Non-pigmented ciliary epithelial cell (primary cell): ENCODE measurements at places on chromosomes 12 and 14.

- no peak for DNase-seq
These were observed 125.2 kb downstream of the BCL11B start for GRCh38 chr14:99146616-99147365.

- DNase-seq: no peak
These were observed 233.7 kb upstream of the PDE3A start for GRCh38 chr12:20134652-20135051.

GRCh38 chr12:80504389-80505163 is 60.5 kb downstream of the PTPRQ start:
- no peak for DNase-seq

- DNase-seq: no peak
These were observed 5.7 kb downstream of the TMEM121 start for GRCh38 chr14:105531894-105532623.

DNA sequence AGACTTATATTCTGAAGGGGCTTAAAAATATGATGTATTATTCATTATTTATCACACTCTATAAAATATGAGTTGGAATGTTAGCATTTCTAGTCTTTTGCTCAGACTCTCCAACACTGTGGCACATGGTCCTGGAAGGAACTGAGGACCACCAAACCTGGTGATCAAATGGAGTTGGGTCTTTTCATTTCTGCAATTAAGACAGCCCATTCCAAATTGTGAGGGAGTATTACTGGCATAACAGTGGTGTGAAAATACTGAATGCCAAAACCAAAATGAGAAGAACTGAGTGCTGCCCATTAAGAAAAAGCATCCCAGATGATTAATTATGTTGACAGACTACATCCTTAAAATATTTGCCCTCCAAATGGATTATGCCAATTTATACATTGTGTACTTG is 90.8 kb downstream of the NPAS3 start:
- no peak for DNase-seq

- no peak for DNase-seq
These were observed 137.6 kb upstream of the PPFIA2 start for GRCh38 chr12:81896771-81897170.

DNA sequence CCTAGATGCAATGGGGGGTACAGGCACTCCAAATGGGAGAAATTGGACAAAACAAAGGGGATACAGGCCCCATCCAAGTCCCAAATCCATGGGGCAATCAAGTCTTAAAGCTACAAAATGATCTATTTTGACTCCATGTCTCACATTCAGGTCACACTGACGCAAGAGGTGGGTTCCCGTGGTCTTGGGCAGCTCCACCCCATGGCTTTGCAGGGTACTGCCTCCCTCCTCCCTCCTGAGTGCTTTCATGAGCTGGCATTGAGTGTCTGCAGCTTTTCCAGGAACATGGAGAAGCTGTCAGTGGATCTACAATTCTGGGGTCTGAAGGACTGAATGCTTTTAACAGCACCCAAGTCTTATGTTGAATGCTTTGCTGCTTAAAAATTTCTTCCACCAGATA is 274.5 kb upstream of the LRIG3 start:
- DNase-seq: no peak

GRCh38 chr12:30126944-30127343 is 343.2 kb upstream of the TMTC1 start:
- no peak for DNase-seq

DNA sequence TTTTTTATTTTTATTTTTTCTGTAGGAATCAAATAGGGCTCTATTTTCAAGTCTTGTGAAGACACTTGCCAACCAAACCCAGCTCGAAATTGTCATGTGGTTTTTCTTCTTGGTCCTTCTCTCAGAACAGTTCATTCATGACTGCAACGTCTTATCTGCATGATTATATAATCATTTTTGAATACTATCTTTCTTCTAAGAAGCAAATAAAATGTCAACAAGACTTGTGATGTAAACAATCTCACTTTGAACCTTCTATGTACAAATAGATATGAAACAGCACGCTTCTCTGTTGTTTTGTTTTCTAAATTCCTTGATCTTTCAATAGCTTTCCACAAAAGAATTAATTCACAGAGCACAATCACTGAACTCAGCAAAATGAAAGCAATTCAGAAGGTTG is 320.7 kb downstream of the SOX5 start:
- no peak for DNase-seq

DNA sequence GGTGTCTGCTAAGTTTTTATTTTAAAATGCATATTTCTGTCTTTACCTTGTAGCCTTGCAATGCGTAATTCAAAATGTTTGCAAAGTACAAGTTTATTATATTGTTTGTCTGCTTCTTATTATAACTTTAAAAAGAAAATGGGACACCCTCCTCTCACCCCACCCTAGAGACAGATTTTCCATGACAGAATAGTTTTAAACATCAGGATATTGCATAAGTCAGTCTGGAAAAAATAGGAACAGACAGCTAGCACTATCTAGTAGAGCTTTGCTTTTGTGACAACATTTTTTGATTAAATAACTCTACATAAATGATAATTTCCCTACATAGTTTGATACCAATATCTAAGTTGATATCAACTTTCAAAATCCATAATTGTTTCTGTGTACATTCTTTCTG is 71.3 kb downstream of the PDE3A start:
- no peak for DNase-seq

GRCh38 chr12:109428037-109428629 is 49.0 kb downstream of the KCTD10 start:
- DNase-seq: peak; percentile 43

- no peak for DNase-seq
These were observed 232.4 kb downstream of the RGS6 start for GRCh38 chr14:72164420-72165228.

DNA sequence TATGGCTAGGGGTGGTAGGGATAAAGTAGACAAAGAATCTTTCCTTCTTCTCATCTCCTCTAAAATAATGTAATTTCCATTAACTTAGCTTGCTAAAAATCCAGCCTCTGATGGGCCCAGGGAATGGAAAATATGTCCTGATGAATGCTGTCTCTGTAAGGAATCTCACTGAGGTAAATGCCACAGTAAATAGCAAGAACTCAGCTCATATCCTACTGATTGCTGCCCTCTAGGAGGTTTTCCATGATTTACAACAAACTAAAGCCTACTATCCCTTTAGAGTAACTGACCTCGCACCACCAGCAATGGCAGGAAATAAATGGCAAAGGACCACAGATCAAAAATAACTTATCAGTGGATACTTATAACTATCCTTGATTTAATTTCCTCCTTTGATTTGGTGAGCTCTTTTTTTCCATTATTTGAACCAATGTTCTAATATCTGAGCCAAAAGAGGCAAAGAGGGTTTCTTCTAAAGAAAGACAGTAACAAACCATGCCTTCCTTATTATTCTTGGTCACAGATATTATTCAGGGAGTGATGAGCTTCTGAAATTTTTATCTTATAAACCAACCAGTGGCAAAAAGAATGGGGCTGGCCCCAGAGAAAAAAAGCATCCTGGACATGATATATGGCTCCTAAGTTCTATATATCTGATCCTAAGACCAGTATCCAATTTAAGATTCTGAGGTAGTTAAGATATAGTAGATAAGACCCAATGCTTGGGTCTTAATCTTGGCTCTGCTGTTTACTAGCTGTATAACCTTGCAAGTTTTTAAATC is 43.8 kb downstream of the SENP1 start:
- no peak for DNase-seq

- no peak for DNase-seq
These were observed 72.8 kb downstream of the CAPZA3 start for GRCh38 chr12:18810537-18811253.

GRCh38 chr12:63208956-63209355 is 58.0 kb upstream of the AVPR1A start:
- peak; percentile 31 for DNase-seq

DNA sequence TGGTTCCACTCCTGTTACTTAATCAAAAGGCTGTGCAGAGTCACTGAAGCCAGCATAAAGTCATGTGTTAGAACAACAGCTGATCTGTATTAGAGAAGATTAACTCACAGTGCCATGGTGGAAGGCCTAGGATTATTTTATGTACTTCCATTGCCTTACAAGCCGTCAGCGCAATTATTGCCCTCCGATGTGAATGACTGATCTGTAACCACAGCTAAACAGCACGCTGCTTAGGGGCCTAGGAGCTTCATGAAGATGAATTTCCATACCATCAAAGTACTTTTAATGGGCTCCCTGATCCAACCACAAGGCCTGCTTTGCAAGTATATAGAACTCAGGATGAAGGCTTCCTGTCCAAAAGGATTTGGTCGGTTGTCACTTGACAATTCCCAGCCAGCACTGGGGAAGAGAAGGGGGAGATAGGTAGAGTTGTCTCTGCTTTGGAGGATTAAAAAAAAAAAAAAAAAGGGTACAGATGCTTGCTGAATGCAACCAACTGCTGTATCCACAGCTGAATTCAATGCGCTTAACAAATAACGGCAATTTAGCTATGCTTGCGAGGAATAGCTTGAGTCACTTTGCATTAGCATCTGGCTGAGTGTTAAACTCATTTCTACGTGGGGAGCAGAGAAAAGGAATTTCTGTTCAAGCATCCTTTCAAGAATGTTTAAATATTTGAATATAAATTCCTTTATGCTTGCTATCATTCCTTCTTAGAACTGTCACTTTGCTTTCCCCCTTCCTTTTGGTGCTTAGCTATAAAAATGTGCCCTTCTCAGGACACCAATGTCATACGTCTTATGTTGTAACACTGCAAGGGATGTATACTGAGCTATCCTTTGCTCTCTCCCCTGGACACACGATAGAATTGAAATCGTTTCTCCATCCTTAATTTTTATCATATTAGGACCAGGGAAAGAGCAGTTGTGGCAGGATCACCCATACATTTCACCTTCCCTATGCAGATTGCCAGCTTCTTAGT is 387.8 kb downstream of the SOX5 start:
- DNase-seq: no peak

DNA sequence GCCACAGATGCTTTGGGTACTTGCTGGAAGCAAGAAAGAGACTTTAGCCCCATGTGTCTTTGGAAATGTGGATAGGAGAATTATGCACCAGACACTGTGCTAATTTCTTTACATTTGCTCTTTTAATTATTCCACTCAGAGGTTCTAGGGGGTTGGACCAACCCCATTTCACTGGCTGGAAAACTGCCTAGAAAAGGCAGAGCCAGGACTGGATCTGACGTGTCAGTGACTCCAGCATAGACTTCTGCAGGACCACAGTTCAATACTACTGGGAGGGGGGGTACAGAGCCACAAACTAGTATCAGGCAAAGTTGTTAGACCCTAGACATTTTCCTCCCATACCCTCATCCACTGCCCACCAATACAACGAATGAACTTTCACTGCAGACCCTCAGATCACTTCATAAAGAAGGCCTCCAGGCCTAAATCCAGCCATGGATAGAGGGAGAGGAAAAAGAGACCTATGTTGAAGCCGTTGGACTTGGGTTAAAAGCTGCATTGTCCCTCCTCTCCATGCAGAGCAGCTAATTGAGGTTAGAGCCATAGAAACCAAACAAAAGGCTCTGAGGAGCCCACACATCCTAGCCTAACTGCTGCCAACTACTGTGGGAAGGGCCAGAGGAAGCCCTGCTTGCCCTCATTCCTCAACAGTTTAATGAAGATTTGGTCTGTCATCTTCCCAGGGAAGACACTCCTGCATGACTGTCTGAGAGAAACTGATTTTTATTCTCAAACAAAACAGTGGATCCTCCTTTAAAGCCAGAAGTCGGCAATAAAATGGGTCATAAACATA is 68.7 kb downstream of the STON2 start:
- DNase-seq: no peak

- DNase-seq: peak; percentile 58
These were observed 46.8 kb upstream of the DLK1 start for GRCh38 chr14:100679707-100680438.

DNA sequence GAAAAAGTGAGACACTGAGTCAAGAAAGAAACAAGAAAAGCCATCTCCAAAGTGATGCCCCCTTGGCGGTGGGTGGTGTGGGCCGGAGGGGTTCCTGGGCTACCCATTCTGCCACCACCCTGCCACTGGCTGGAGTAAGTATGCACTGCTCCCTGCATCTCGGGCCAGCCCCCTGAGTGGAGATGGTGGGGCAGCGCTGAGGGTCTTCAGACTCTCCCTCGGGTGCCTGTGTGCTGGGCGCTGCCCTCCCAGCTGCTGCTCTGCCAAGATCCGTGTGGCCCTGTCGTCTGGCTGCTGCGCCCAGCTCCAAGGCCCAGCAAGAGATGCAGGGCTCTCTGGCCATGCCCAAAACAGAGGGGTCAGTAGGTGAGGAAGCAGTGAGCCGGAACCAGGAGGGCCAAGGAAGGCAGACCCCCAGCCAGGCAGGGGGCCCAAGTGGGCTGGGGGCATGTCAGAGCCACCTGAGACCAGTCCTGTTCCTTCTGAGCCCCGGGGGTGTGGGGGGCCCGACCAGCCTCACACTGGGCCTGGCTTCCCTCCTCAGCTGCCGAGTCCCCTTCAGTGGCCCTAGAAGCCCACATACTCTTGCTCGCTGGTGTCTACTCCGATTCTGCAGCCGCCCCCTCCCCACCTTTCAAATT is 5.2 kb downstream of the GPR132 start:
- no peak for DNase-seq

DNA sequence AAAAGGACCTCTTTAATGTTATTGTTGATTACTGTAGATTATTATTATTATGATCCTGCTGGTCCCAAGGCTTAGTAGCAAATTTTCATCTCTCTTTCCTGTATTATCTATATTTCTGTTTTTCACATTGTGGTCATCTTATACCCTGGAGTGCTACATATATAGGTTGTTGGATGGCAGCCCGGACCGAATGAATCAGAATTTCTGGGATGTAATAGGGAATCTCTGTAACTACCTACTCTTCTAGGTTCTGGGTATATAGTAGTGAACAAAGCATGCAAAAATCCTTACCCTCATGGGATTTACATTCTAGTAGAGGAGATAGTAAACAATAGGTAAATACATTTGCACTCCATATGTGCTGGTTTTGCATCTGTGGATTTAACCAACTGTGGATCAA is 31.4 kb downstream of the NUBPL start:
- DNase-seq: no peak

- DNase-seq: no peak
These were observed 14.2 kb upstream of the NEK9 start for GRCh38 chr14:75141062-75141461.

- no peak for DNase-seq
These were observed 87.8 kb upstream of the BTG1 start for GRCh38 chr12:92233346-92234015.

DNA sequence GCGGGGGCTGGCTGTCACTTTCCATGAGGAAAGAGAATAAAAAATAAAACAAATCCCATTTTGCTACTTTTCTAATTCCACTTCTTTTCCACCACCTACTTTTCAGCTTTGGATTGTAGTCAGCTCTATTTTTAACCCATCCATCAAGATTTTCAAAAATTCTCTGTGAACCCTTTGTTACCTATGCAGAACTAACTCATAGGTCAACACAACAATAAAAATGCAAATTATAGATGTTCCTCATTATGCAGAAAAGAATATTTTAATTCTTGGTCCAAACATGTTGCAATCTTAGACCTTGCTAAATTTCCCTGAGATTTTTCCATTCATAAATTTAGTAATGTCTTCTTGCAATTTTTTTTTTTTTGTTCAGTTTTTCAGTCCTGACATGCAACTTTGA is 454.5 kb downstream of the ADAMTS20 start:
- DNase-seq: no peak
